Mesenteric fat pad (tissue), 1 donor: ENCODE measurements at places on chromosomes 2 and 18. TPM values are rescaled to one million over a fixed set of nuclear protein-coding genes. Genes with fewer than 3 reads are reported as not detected.

DNA sequence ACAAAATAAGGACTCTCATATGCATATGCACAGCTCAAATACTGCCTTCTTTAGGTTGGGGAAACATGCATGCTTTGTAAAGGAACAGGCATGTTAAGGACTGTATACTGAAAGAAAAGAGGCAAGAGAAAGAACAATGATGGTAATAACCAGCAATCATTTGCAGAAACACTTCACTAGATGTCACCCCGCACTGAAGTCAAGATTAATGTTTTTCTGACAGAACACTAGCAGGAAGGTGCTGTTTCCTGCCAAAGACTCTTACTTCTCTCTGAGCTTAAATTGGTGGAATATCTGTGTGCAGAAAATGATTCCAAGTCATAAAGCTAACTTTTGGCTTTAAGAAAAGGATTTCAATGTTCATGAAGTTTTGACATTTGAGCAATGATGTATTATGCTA is 19.3 kb upstream of the CSRNP3 start:
- DNase-seq, result no peak

- no peak for DNase-seq
Observed at GRCh38 chr2:60079562-60079961, 473.9 kb downstream of the BCL11A start.

- peak; percentile 72 for DNase-seq
Observed at GRCh38 chr2:26170795-26171194, 2.1 kb upstream of the GAREM2 start.

DNA sequence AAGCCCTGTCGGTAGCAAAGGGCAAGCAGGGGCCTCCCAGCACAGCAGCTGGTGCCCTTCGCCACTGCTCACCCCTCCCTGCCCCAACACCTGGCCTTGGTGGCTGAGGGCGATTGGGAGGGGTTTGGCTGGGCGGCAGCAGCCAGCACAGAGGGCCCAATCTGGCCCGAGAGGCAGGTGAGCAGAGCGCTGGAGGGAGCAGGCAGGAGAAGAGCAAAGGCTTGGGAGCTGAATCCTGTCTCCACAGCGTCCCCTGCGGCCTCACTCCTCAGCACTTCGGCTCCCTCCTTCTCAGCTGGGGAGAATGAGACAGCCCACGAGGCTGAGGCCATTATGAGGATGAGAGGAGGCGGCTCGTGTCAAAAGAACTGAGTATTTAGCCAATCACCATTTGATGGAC is 74.9 kb upstream of the TAF1B start:
- DNase-seq, result no peak

GRCh38 chr2:43007901-43008300 is 215.5 kb upstream of the HAAO start:
- peak; percentile 59 for DNase-seq

DNA sequence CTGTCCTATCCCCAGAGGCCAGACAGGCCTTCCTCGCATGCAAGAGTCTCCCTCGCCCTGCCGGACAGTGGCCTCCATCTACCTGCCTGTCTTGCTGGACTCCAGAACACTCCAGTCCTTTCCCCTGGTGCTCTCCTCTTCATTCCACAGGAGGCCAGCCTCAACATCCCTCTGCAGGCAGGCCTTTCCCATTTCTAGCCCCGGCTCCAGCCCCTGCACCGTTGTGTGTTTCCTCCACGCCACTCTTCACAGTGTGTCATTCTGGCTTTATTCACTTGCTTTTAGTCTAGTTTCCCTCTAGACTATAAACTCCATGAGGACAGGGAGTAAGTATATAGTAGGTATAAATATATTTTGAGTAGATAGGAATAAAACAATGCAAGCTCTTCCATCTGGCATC is 81.2 kb downstream of the LOXHD1 start:
- DNase-seq, result no peak

DNA sequence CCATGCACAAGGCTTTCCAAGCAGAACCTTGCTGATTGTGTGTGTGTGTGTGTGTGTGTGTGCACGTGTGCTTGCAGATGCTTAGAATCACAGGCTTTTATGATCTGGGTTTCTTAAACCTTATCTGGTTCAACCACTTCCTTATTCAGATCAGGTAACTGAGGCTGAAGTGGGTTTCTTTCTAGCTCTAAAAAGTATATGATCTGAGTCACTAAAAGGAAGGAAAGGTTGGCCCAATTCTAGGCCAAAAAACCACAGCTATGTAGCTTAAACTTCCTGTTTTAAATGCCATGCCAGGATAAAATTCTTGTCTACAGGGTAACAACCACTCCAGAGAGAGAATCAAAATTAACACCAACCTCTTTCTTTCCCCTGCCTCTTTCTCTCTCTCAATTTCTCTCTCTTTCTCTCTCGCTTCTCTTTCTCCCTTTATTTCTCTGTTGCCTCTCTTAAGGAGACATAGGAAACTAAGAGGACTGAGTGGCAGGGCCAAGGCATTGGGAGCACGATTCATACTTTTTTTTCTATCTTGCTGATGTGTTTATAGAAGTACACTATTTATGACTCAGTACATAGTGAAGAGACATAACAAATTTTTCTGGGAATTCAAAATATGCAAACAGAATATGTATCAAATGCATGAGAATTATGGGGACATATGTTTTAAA is 140.3 kb downstream of the TRIB2 start:
- no peak for DNase-seq

DNA sequence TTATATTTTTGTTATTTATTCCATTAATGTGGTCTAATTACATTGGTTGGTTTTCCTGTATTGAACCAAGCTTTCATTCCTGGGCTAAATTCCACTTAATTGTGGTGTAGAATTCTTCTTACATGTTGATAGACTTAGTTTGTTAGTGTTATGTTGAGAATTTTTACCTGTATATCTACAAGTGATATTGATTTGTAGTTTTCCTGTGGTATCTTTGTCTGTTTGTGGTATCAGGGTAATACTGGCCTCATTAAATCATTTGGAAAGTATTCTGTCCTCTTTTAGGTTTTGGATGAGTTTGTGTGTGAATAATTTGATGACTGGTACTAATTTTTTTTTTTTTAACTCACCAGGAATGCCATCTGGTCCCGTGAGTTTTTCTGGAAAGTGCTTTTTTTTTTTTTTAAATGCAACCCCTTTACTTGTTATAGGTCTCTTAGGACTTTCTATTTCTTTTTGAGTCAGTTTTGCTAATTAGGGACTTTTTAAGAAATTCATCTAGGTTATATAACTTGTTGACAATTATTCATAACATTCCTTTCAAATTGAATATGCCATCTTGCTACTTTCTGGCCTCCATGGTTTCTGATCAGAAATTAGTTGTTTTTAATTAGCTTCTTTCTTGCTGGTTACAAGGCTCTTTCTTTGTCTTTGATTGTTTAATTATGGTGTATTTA is 232.8 kb downstream of the CCDC85A start:
- no peak for DNase-seq

GRCh38 chr2:242024751-242025355 is 155.3 kb downstream of the RTP5 start:
- peak; percentile 73 for DNase-seq

GRCh38 chr18:58496231-58496630 is 132.7 kb downstream of the ALPK2 start:
- peak; percentile 26 for DNase-seq

DNA sequence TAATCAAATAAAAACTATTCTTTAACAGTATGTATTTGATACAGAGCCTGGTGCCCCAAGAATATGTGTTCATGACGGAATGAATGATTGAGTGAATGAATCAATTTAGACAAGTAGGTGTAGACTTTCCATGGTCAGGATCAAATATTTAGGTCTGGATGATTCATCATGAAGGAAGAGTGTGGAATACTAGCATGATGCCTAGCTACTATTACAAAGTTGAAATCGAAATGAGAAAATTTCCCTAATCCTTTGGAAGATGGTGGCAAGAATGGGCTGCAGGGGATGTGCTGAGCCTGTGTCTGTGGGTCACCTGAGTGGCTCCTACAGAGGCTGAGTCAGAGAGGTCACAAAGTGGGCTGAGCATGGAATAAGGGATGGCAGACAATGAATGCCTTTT is 3.1 kb upstream of the MALT1 start:
- no peak for DNase-seq

- DNase-seq, result peak; percentile 64
Observed at GRCh38 chr18:79553696-79554095, 125.9 kb upstream of the CTDP1 start.

GRCh38 chr18:63284173-63284799 is 35.3 kb downstream of the BCL2 start:
- DNase-seq, result no peak

DNA sequence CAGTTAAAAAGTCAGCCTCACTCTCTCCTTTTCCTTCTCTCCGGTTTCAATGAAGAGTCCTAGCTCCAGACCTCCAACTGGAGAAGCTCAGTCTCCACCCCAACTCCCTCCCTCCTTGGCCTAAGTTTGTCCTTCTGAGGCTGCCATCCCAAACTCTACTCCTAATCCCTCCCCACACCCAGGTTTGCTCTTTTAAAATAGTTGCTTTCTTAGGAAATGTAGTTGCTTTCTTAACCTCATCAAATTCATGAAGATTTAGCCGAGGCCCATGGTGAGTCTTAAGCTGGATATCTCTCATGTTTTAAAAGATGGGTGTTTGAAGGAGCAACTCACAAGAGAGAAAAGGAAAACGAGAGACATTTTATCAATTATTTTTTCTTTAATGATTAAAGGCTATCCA is 937 bp upstream of the LANCL1 start:
- no peak for DNase-seq

- peak; percentile 91 for DNase-seq
Observed at GRCh38 chr18:5543773-5544389, at the start of gene EPB41L3. Gene EPB41L3 (minus strand): TSS chr18:5543997. CDS start chr18:5489183, 54,814 bp downstream.

DNA sequence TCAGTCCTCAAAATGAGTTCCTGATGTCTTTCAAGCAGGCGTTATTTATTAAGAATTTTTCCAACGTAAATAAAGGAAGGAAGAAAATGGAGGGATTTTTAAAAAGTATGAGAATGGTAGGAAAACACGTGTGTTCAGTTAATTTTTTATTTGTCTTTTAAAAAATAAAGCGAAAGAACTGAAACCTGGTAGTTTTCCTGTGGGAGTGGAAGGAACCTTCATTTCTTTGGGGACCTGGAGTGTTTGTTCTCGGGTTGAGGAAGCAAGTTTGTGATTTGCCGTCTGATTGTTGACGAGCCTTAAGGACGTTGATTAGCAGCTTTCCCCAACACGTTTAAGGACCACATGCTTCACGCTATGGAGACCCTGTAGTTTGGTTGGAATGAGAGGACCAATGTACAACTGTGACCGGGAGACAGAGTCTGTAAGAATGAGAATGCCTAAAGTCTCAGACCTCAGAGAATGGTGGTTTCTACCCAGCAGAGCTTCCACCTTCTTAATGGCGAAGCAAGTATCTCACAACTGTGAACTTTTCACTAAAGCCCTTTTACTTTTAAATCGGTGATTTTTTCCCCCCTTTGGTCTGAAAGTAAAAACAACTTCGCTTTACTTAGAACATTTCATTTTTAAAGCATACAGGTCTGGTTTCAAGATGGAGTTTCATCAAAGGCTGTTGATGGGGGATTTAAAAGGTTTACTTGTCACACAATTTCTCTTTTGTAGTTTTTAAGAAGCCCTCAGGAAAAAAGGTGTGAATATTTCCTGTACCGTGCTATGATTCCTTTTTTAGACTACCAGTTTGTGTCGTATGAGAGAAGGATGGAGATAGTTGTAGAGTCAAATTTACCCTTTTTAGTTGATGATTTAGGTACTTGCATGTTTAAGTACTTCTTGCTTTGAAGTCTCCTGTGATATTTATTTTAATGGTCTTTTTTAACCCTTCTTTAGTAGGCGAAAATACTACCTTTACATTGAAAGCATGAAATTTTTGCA is 1.4 kb downstream of the TTC39C start:
- no peak for DNase-seq

DNA sequence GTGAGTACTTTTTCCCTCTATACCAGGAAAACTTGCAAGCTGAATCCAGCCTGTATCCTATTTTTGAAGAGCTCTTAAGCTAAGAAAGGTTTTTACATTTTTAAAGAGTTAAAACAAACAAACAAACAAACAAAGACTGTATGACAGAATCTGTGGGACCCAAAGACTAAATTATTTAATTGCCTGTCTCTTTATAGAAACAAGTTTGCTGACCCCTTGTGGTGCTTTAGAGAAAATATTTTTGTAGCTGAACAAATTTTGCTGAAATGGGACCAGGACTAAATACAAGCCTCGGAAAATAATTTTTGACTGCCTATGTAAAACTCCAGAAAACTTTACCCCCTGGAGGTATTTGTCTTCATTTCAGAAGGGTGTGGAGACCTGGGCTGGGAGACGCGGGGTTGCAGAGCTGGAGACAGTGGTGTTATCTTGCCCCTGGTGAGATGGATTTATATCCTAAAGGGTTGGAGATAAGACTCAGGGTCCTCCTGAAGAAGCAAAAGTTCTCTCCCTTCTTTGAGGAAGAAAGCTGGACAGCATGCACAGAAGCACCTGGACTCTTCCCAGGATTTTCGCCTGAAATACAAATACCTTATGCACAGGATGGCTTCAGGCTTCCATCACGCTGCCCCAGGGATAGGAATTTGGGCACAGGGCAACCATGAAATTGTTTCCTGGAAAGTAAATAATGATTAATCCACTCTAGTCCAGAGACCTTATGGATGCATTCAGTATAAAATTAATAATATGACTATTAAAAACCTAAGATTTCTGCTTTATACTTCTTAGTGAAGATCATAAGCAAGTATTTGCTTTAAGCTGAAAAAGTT is 54.3 kb downstream of the TMX3 start:
- no peak for DNase-seq

- DNase-seq, result no peak
Observed at GRCh38 chr2:126945118-126945517, 46.4 kb downstream of the TEX51 start.

- no peak for DNase-seq
Observed at GRCh38 chr18:69022426-69022825, 224.5 kb downstream of the CCDC102B start.

DNA sequence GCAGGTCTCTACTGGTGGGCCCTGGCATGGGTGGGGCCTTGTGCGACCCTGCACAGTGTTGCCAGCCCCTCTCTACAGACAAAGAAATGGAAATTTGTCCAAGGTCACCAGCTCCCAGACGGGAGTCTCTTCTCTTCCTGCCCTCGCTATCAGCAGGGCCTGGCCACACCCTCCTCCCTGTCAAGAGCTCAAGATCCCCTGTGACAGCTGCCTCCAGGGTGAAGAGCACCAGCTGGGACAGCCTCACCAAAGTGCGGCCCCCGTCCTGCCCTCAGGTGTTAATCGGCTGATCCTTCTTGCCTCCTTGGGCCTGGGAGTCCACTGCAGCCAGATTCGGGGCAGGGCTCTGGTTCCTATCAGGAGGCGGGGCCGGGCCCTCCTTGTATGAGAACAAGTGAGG is 259.1 kb downstream of the TWIST2 start:
- DNase-seq, result no peak

DNA sequence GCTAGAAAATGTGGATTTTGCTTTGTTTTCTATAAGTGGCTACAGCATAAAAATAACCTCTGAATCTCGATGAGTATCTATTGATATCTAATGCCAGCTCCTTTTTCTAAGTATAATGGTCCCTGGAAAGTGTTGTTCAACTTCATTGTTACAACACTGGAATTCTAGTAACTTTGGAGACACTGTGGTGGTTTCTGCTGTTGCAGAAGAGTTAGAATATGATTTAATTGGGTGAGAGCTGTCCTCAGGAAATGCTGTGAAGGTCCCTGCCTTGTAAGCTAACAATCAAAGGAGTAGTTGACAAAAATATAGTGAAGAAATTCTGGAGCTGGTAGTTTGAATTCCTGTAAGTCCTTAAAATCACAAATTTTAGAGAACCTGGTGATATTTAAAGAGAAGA is 62.1 kb downstream of the C18orf63 start:
- no peak for DNase-seq

CSRNP3 gene
- 0.51 TPM for total RNA-seq

GKN2 gene
- not detected for total RNA-seq

IL1A gene
- not detected for total RNA-seq

CDH19 gene
- total RNA-seq, result 0.35 TPM

OXER1 gene
- total RNA-seq, result 0.84 TPM

ZNF2 gene
- total RNA-seq, result 2.6 TPM

NTSR2 gene
- total RNA-seq, result not detected

GPR155 gene
- total RNA-seq, result 8.9 TPM

GPR35 gene
- total RNA-seq, result 1.9 TPM

IL36RN gene
- not detected for total RNA-seq
